Aortic smooth muscle cell (primary cell): ENCODE measurements at places on chromosomes 5 and 9. TPM values are rescaled to one million over a fixed set of nuclear protein-coding genes. Genes with fewer than 3 reads are reported as not detected.

Gene GABRA6
- not detected in 2 replicates for total RNA-seq

Gene WHRN
- 0.25 and 0.53 TPM in 2 replicates for total RNA-seq

Gene C9orf40
- 1.9 and 3.0 TPM in 2 replicates for total RNA-seq

Gene FOXD4L4
- total RNA-seq = under 0.01 and 0.26 TPM in 2 replicates

Gene SNCAIP
- 0.93 and 1.5 TPM in 2 replicates for total RNA-seq

Gene EIF4E1B
- total RNA-seq = not detected in 2 replicates

Gene MUSK
- total RNA-seq = 0.13 and 0.56 TPM in 2 replicates

Gene ENDOG
- 18.5 and 29.1 TPM in 2 replicates for total RNA-seq

Gene PCDHB11
- 0.44 and 0.53 TPM in 2 replicates for total RNA-seq

Gene PLPP7
- total RNA-seq = 15.0 and 16.9 TPM in 2 replicates

Gene ENTPD2
- total RNA-seq = not detected in 2 replicates

Gene ABCA2
- 33.4 and 40.3 TPM in 2 replicates for total RNA-seq

Gene ADGRV1
- total RNA-seq = 0.13 and 0.19 TPM in 2 replicates

Gene MACIR
- 9.2 and 9.9 TPM in 2 replicates for total RNA-seq

Gene CEMIP2
- 60.1 and 76.2 TPM in 2 replicates for total RNA-seq

Gene SLIT3
- 19.6 and 42.5 TPM in 2 replicates for total RNA-seq

Gene ARHGEF28
- 8.5 and 18.7 TPM in 2 replicates for total RNA-seq

Gene ALDH7A1
- total RNA-seq = 52.5 and 53.8 TPM in 2 replicates

Gene STPG3
- not detected in 2 replicates for total RNA-seq

Gene LCN2
- total RNA-seq = not detected in 2 replicates

Gene FRRS1L
- total RNA-seq = not detected in 2 replicates

Gene VCAN
- 2,202 and 3,471 TPM in 2 replicates for total RNA-seq

Gene NEUROG1
- not detected in 2 replicates for total RNA-seq

Gene FOXE1
- not detected in 2 replicates for total RNA-seq

Gene GCNT4
- total RNA-seq = 2.5 and 3.5 TPM in 2 replicates

Gene GABBR2
- 0.12 and 0.13 TPM in 2 replicates for total RNA-seq

Gene ZCCHC10
- total RNA-seq = 9.1 and 12.0 TPM in 2 replicates

Gene SOX30
- total RNA-seq = not detected in 2 replicates

Gene LPCAT1
- total RNA-seq = 52.5 and 77.0 TPM in 2 replicates

Gene TAF11L5
- not detected in 2 replicates for total RNA-seq

Gene SPATA31D4
- not detected in 2 replicates for total RNA-seq

Gene PTGS1
- total RNA-seq = 38.4 and 138 TPM in 2 replicates

Gene CCDC171
- total RNA-seq = 2.4 and 2.9 TPM in 2 replicates

Gene FAM221B
- total RNA-seq = not detected in 2 replicates

Gene CCNO
- 0.40 and 0.50 TPM in 2 replicates for total RNA-seq

Gene CTNND2
- total RNA-seq = under 0.01 TPM in 1 of 2 replicates, not detected in the other

Gene GPR151
- not detected in 2 replicates for total RNA-seq

Gene ANKDD1B
- total RNA-seq = 0.40 and 1.3 TPM in 2 replicates

Gene LCN12
- total RNA-seq = 0.26 and 0.37 TPM in 2 replicates

Gene SEC24A
- total RNA-seq = 18.0 and 23.3 TPM in 2 replicates

Gene GOLGA2
- 175 and 190 TPM in 2 replicates for total RNA-seq

Gene LSM11
- 2.2 and 3.2 TPM in 2 replicates for total RNA-seq

Gene KDM3B
- 39.6 and 45.8 TPM in 2 replicates for total RNA-seq

Gene ROR2
- total RNA-seq = 0.13 and 0.62 TPM in 2 replicates

Gene TERT
- not detected in 2 replicates for total RNA-seq

Gene GRXCR2
- not detected in 2 replicates for total RNA-seq

Gene FCN2
- total RNA-seq = not detected in 2 replicates

Gene SLC44A1
- 86.7 and 87.6 TPM in 2 replicates for total RNA-seq
